ENCODE measurements at places on chromosomes 5 and 9.

DNA sequence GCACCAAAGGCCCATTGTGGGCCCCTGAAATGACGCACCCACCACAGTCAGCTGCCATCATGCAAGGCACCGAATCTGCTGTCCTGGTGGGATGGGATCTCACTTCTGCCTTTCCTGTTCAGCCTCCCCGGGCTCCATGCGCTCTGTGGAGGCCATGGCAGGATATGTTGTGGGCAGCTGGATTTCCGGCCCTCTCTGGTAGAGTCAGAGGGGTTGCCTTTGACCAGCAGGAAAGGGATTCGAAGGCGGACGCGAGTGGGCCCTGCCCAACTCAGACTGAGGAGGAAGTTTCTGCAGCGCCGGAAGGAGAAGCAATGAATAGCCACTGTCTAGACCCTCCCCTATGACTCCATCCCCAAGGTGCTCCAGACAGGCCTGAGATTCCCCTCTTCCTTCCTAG lies 35.5 kb downstream of the GADD45G start:
- DNase-seq, result no peak

DNA sequence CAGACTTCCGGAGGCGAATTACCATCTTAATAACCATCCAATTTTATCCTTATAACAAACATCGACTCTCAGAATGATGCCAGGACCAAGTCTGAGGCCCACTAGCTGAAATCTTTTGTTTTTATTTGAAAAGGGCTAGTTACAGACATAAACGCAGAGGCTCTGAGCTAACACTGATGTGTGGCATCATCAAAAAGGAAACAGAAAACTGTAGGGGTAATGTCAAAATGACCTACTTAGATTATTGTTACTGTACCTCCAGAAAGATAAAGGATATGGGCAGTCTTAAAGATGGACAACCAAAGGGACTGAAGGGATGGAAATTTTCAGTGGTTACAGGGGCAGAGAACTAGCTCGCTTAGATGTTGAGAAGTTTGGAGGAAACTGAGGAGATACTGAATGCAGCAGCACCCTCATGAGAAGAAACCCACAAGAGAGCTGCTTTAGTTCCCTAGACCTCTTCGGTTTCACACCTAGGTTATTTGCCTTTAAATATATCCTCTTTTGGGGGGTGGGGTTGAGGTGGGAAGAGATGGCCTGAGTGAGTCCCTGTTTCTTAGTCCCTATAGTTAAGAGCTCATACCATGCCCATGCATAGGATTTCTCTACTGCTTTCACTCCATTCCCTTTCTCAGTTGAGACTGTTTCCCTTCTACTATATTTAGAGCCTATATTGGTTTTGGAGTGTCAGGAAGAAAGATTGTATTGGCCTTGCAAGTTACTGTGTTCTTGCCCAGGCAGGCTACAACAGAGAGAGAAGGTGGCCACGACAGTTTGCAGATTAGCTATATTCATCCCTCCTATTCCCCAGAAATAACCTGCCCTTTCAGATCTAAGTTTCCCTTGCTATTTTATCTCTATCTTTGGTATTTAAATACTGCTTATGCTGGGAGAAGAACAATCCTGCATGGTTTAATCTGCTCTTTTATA lies 320.4 kb upstream of the EFNA5 start:
- DNase-seq, result no peak

DNA sequence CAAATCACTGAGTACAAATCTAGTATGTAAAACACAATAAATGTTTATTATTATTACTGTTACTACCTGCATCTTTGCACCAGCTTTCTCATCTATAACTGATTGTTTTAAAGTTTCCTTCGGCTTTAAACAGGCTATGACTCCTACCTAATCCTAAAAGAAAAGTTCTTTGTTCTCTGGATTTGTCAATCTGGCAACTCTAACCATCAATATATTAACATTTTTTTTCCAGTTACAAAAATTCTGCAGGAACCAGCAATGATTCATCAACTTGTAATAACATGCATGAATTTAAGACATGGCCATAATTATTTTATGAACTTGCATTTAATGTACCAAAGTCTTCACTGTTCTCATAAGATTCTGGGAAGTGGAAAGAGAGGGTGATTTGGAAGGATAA lies 228.5 kb downstream of the PIK3R1 start:
- DNase-seq, result no peak

- no peak for DNase-seq
Measured at GRCh38 chr5:78504704-78505677, 143.6 kb downstream of the LHFPL2 start.
